ENCODE measurements at places on chromosomes 2 and 18.
A peak's percentile ranks its signal among the peaks of the same experiment; 100 is the strongest.

DNA sequence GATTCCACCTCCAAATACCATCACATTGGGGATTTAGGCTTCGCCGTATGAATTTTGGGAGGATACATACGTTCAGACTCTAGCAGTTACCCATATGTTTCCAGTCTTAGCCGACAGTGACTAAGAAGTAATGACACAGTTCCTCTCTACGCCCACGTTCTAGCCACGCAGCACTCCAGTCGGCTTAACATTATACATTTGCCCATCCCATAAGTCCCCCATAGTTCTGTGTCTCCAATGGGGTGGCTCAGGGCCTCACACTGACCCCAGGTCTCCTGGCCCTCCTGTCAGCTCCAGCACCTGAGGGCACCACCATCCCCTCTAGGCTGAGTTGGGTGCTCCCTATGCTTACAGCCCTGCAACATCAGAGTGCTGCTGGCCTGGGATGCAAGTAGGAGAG lies 18.4 kb upstream of the CNDP2 start:
- DNase-seq, result no peak

DNA sequence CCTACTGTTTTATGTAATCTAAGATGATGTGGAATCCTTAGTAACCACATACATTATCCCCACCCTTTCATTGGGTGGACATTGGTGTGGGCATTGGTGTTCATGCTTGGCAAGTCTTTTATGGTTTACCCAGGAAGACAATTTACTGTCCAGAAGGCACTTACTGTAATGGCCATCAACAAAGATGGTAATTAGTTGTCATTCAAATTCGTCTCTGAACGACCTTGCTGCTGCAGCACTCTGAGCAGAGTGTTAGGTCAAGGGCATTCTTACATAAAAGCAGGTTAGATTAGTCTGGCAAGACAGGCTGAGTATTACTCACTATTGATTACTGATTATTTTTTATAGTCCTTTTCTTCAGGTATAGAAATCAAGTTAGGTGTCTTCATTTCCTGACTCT lies 447.9 kb downstream of the XIRP2 start:
- DNase-seq, result no peak

DNA sequence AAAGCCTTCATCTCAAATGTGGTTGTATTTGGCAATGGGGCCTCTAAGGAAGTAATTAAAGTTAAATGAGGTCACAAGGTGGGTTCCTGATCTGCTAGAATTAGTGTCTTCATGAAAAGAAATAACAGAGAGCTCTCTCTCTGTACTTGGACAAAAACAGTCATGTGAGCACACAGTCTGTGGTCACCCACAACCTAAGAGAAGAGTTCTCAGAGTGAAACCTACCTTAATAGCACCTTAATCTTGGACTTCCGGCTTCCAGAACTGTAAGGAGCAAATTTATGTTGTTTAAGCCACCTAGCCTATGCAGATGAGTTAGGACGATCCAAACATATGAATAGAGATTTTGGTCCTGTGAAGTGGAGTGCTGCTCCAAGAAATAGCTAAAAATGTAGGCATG lies 758.9 kb downstream of the LRRTM4 start:
- DNase-seq, result no peak

- no peak for DNase-seq
Measured at GRCh38 chr18:58057291-58057965, 13.4 kb downstream of the NEDD4L start.

DNA sequence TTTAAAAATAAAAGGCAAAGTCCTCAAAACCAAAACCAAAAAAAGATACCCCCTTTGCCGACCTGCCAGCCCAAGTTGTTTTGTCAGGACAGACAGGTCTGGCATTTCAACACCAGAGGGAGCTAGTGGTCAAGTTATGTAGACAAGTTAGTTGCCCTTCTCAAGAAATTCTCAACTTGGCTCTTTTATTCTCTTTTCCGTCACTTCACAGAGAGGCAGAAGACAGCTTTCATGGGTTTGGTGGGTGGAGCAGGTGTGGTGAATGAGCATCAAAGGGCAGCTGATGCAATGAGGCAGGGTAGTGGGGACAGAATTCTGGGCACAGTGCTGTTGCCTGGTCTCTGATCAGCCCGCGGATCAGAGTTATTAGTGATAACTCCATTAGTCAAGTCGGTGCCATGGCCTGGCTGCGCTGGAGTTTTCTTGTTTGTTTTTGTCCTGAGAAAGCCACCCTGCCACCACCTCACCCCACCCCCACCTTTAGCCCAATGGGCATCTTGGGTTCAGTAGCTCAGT lies 303.7 kb upstream of the EPAS1 start:
- peak; percentile 66 for DNase-seq

- no peak for DNase-seq
Measured at GRCh38 chr2:238811759-238812158, 36.1 kb upstream of the TWIST2 start.

DNA sequence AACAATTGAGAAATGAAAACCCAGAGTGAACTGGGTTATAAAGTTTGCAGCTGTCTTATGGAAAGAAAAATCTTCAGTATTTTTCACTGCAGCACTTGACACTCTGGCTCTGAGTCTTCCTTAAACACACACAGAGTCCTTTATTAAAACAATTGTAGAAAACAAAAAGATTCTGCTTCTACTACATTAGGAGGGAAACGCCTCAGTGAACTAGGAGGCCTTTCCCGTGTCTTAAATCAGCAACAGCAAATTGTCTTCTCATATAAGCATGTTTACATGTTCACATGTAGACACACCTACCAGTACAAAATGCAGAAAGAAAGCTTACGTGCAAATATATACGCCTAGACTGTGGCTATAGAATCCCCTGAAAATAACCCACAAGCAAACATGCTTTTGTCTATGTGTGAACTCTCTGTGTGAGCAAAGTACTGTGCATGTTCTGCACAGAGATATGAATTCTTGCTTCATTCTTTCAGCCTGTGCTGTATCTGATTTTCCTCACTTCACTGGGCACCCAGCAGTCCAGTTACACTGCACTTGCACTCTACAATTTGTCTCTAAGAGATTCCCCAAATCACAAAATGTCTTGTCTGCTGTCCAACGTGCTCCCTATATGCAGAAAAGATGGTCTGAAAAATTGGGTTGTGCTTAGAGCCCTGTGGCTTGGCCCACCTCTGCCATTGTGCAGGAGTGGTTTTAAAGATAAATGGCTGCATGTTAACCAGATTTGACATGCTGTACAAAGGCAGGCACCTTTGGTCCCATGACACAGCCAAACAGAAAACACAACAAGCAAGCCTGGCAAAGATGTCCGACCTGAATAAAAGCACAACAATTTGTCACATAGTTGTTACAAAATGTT lies 24.5 kb downstream of the ZEB2 start:
- no peak for DNase-seq

DNA sequence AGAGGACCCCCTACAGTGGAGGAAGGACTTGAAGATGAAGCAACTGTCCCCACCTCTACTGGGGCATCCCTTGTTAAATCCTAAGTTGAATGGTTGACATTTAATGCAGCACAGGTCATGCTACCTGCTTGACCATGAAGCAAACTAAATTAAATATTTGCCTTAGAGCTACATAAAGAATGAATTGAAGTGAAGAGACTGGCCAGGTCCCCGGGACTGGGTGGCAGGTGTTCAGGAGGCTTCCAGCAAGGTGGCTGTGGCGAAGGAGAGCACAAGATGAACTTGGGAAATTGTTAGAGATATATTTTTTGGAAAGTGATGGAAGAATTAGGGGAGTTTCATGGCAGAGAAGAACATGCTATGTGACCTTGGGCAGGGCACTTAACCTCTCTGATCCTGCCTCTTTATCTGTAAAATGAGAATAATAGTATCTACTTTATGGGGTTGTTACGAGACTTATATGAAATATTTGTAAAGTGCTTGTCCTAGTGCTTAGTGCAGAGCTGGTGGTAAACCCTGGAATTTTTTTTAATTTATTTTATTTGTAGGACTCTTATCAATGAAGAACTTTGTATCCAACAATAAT lies 37.3 kb downstream of the EFR3B start:
- no peak for DNase-seq

GRCh38 chr2:234494361-234495250 lies 2.3 kb downstream of the ARL4C start:
- peak; percentile 72 for DNase-seq

- no peak for DNase-seq
Measured at GRCh38 chr2:23760736-23761135, 166.2 kb downstream of the ATAD2B start.

- no peak for DNase-seq
Measured at GRCh38 chr2:231905026-231905425, 21.2 kb downstream of the NPPC start.

- peak; percentile 31 for DNase-seq
Measured at GRCh38 chr18:63192885-63193349, 126.7 kb downstream of the BCL2 start.

DNA sequence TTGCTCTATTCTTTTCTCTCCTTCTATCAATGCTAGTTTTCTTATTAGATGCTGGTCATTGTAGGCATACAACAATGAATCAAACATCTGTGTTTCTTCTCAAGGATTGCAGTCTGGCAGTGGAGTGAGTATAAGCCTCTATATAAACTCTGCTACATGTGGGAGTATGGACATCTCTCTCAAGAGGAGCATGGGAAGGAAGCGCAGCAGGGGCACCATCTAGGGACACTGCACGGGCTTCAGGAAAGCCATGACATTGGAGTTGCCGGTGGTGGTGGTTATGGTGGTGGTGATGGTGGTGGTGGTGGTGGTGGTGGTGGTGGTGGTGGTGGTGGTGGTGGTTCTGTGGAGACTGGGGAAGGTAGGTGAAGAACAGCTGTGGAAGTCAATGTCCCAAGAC lies 462.6 kb downstream of the RNF144A start:
- DNase-seq, result no peak

GRCh38 chr2:69791045-69791444 lies 38.4 kb upstream of the GMCL1 start:
- no peak for DNase-seq

DNA sequence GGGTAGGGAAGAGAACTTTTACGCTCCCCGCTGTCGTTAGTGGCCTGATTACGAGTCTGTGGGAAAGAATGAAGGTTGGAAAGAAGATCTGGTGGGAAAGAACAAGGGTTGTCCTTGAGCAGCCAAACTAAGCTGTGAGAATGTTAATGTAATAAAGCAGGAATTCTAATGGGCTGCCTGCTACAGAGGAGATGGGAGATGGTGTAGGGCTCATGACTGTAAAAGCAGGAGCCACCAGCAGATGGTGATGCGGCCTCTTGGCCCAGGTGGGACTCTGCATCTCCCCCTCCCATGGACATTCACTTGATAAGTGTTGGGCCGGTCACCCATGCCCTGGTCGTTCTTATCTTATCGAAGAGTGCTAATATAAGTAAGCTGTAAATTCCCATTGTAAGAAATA lies 150.0 kb downstream of the NEDD4L start:
- DNase-seq, result no peak

- DNase-seq, result peak; percentile 75
Measured at GRCh38 chr2:64214281-64215115, 70.3 kb upstream of the PELI1 start.

GRCh38 chr2:42614838-42615237 lies 46.4 kb downstream of the MTA3 start:
- no peak for DNase-seq

GRCh38 chr2:239241431-239241960 lies 159.3 kb downstream of the HDAC4 start:
- DNase-seq, result no peak

- no peak for DNase-seq
Measured at GRCh38 chr18:13026583-13027270, 35.6 kb downstream of the CEP192 start.

GRCh38 chr2:226059961-226060627 lies 660.6 kb downstream of the NYAP2 start:
- DNase-seq, result no peak

DNA sequence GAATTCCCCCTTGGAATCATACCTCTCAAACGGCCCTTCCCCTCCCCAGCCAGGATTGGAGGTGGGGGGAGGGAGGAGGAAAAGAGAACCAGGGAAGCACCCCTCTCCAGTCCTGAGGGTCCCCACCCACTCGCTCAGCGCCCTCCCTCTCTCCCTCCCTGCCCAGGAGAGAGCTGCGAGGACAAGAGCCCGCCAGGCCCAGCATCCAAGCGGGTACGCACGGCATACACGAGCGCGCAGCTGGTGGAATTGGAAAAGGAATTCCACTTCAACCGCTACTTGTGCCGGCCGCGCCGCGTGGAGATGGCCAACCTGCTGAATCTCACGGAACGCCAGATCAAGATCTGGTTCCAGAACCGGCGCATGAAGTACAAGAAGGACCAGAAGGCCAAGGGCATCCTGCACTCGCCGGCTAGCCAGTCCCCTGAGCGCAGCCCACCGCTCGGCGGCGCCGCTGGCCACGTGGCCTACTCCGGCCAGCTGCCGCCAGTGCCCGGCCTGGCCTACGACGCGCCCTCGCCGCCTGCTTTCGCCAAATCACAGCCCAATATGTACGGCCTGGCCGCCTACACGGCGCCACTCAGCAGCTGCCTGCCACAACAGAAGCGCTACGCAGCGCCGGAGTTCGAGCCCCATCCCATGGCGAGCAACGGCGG lies 14.4 kb downstream of the HOXD3 start:
- DNase-seq, result no peak

GRCh38 chr2:705971-706511 lies 28.8 kb upstream of the TMEM18 start:
- DNase-seq, result no peak

GRCh38 chr18:24293254-24293653 lies 104.4 kb downstream of the OSBPL1A start:
- DNase-seq, result no peak

DNA sequence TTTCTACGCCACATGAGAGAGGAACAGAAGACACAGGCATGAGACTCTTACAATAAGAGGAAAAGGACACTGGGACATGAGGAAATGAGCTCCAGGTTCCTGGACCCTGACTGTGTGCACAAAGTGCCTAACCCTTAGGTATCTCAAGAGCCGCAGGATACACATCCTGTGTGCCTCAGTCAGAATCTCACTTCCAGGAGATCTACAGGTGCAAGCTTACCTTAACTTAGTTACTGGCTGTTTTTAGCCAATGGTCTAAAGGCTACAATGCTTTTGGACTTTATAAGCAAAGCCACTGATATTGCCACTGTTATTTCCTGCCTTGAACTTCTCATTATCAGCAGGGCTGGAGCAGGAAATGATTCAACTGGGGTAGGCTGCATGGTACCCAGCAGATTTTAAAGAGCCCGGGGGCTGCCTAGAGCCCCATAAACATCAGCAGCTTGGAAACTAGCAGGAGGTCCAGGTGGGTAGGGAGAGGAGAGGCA lies 254.4 kb downstream of the ZNF521 start:
- no peak for DNase-seq

GRCh38 chr2:222944552-222944951 lies 83.7 kb downstream of the ACSL3 start:
- DNase-seq, result no peak

Measured in CD4-positive, alpha-beta T cell treated with Interleukin-17A for 1 hour (primary cell).